Activated T-cell treated with anti-CD3 and anti-CD28 coated beads, Interleukin-2, amount 50 U/mL, for 72 hours (primary cell): ENCODE measurements at places on chromosomes 4 and X.
A peak's percentile ranks its signal among the peaks of the same experiment; 100 is the strongest.

- no peak for DNase-seq
Observed at GRCh38 chrX:22165732-22166457, 106.8 kb upstream of the CBLL2 start.

DNA sequence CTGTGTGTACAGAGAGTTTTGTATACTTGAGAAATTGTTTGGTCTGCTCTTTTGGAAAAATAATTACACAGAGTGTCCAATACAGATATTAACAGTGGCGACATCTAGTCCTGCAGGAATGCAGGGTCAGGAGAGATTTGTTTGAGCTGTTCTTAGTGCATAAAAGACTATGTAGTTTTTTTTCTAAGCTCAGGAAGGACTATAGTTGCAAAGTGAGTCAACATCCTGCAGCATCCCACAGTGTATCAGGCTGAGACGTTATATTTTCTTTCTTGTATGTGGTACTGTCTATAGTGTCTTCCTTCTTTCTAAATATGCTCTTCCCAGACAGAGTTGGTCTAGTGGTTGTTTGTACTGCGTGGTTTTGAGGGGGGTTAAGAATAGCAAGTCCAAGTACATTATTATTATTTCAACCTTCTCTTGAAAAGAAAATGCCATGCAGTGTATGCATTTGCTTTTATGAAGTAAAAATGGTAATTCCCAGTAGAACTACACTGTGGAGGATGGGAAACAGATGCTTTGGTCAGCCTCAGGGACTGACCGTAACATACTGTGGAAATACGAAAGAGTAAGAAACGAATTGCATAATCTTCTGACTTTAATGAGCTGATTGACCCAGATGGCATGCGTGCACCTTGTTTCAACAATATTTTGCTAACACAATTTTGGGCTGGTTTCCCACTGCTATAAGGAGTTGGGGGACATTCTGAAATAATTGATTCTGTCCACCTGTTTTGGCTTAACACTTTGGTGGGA, 67.4 kb downstream of the DMP1 start:
- no peak for DNase-seq

DNA sequence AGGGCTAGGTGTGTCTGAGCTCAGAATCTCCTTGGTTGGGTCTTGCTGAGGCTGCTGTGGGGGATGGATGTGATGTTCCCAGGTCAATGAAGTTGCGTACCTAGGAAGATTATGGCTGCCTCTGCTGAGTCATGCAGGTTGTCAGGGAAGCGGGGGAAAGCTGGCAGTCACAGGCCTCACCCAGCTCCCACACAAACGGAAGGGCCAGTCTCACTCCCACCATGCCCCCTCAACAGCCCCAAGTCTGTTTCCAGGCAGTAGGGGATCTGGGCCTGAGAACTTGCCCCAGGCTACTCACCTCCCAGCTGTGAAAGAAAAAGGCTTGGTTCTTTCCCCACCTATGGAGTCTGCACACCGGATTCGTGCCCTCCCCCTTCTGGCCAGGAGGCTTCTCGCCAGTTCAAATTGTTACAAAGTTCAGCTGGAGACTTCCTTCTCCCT, 72.9 kb downstream of the WDR44 start:
- no peak for DNase-seq

- no peak for DNase-seq
Observed at GRCh38 chrX:140525448-140525847, 20.6 kb upstream of the SOX3 start.

GRCh38 chr4:7865533-7865932, 74.1 kb downstream of the AFAP1 start:
- no peak for DNase-seq

- no peak for DNase-seq
Observed at GRCh38 chr4:71066737-71067716, 73.6 kb downstream of the DCK start.

GRCh38 chrX:19931146-19931545, 43.7 kb upstream of the SH3KBP1 start:
- no peak for DNase-seq

DNA sequence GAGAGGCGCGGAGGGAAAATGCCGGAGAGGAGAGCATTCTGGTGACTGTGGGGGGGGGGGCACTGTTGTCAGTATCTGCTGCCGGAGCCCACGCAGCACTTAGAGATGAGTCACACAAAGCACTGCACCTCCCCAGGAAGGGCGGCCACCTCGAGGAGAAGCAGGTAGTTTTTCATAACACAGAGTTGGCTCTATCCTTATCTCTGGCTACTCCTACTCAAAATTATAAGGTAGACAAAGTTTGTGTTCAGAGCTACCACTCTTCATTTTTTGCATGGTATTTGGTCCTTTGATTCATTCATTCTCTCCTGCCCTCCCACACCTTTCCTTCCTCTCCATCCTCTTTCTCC, 76.2 kb upstream of the SCOC start:
- DNase-seq: no peak

- DNase-seq: no peak
Observed at GRCh38 chrX:15566244-15566643, 34.5 kb downstream of the ACE2 start.

DNA sequence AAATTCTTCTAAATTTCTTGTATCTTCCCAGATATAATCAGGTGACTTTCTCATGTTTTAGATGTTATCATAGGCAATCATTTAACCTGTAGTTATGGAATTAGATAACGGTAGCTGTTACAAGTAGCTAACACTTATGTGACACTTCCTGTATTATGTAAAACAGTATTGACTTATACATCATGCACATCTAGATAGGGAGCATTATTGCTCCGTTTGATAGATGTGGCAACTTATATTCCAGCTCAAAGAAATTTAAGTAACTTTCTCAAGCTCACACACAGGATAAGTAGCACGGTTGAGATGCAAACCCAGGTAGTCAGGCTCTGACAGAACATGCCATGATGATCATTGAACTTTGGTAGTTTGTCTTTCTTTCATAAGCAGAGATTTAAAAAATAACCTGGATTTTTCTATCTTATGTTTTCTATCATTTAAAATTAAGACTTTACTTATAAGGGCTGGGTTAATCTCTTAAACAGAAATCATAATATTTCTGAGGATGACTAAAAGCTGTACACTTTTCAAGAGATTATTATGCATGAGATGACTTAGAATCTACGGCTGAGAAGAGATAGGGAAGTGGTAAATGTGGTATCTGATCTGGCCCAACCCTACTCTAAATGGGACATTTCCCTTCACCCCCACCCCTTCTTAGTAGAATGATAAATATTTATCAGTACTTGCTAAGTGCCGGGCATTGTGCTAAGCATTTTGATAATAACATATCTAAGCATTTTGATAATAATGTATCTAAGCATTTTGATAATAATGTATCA, 69.1 kb upstream of the HPGD start:
- no peak for DNase-seq

- no peak for DNase-seq
Observed at GRCh38 chr4:81427344-81427821, 44.3 kb downstream of the RASGEF1B start.

- DNase-seq: no peak
Observed at GRCh38 chrX:47746446-47746845, 87.5 kb upstream of the UXT start.

DNA sequence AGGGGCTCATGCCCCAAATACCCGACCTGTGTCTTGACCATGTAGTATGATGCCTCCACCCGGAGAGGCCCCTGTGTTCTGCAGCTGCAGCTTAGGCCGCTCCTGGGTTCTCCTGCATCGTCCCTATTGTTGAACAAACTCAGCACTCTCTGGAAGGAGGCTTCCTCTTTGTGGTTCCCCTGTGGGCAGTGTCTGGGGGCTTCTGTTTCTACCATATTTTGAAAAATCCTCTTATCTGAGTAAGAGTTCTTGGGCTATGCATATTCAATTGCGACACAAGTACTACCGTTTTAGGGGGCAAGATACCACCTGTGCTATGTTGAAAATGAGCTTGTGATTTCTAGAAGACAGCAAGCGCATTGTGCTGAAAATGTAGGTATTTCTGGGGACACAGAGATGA, 276.6 kb downstream of the DHRSX start:
- DNase-seq: no peak

GRCh38 chr4:111136438-111136837, 513.6 kb upstream of the PITX2 start:
- no peak for DNase-seq

DNA sequence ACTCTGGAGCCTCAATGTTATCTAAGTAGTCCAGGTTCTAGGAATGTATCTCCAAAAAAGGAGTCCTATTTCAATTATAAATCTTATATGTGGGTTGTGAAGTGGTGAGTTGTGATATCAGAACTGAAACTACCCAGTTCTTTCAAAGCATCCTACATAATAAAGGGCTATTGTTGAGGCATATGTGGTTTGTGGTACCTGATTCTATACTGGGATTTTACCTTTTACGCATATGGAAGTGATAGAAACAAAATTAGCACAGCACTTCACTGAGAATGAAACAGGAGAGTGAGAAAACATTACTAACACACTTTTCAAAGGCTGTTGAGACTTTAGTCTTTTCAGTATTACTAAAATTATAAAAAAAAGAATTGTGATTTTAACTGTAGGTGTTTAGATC, 417.7 kb upstream of the GALNT7 start:
- DNase-seq: no peak

DNA sequence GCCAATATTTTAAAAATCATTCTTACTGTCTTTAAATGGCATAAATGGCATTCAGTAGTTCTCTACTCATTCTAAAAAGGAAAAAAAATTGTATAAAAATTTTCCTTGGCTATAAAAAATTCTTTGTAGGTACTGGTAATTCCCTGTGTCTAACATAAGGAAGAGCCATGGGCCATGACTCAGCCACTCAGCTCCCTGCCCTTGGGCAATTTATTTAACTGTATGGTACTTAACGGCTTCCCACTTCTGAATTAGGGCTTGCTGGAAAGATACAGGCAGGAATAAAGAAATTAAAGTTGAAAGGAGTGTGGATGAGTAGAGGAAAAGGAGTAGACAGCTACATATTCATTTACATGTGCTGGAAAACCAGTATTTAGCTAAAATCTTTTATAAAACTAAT, 30.6 kb downstream of the ABHD18 start:
- DNase-seq: no peak

DNA sequence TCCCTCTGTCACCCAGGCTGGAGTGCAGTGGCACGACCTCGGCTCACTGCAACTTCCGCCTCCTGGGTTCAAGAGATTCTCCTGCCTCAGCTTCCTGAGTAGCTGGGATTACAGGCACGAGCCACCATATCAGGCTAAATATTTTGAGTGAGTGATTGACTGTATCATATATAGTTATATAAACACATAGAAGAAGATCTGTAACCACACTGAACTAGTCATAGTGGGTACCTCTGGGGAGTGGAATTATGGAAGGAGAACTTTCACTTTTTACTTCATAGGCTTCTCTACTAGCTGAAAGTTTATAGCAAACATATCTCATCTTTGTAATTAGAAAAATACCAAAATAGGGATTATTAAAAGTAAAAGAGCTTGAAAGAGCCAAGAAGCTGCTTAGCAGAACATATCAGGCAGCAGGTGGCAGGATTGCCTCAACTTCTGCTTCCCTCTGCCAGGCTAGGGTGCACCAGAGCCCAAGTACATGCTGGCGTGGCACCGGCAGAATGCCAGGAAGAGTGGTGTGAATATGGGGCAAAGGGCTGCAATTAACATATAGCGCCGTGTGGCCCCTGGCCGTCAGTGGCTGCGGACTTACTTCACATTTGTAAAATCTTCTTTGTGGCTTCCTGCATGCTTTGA, 39.5 kb upstream of the CD40LG start:
- peak; percentile 51 for DNase-seq

DNA sequence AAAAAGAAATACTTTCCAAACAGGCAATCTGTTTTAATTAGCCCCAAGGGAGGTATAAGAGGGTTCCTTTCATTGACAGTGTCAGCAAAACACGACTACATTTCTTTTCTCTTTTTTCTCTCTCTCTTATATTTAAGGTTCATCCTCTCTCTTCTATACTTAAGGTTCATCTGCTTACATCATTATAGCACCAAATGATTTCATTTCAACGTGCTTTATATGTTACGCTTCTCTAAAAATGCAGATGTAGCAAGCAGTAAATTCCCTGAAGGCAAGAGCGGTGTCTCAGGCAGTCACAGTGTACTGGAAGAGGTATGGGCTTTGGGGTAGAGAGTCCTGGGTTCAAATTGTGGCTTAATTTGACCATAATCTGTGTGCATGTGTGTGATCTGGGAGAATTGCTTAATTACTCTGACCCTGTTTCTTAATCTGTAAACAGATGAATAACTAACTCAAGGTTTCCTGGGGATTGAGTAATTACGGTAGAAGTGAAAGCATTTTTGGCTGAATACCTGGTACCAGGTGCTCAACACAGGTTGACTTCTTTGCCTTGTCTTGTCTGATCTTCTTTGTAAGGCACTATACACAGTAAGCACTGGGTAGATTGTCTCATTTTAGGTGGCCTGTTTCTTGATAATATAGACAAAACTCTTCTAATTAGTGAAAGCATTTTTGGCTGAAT, 180.8 kb downstream of the SPRY1 start:
- DNase-seq: no peak

DNA sequence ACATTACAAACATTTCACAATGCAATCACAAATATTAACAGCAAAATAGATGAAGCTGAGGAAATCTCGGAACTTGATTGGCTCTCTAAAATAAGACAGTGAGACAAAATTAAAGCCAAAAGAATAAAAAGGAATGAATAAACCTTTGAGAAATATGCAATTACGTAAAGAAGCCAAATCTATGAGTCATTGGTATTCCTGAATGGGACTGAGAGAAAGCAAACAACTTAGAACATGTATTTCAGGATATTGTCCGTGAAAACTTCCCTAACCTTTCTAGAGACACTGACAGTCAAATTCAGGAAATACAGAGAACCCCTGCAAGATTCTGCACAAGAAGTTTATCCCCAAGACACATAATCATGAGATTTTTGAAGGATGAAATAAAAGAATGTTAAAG, 48.4 kb upstream of the SPANXN2 start:
- no peak for DNase-seq

- no peak for DNase-seq
Observed at GRCh38 chrX:44247468-44247867, 96.0 kb downstream of the EFHC2 start.

GRCh38 chr4:168880072-168880675, 129.9 kb downstream of the CBR4 start:
- DNase-seq: no peak

DNA sequence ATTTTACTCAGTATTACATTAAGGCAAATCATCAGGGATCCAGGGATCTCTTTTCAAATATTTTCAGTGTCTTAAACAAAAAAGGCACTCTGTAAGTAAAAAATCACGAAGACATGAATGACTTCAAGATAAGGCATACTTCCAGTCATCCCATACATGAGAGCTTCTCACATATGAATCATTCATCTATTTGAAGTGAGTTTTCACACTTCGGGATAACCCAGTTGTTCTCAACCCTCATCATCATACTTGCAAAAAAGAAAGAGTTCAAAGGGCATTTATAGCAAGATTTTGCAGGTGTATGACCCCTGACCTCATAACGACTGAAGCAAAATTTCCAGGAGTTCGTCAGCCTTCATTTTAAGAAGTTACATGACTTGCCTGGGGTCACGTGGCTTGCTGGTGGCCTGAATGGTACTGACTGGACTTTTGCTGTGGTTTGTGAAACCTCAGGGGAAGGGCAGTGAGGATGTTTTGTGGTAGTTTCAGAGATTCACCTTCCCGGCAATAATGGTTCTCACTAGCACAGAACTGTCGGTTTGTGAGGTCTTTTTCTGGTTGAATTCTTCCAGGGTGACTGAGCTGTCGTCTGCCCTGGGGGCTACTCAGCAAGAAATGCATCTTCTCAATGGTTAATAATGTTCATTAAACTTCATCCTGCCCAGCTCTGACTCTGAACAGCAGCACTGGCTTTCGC, 115.8 kb upstream of the SHISA3 start:
- no peak for DNase-seq

GRCh38 chr4:126568652-126569570, 1063.8 kb upstream of the INTU start:
- DNase-seq: no peak

GRCh38 chr4:26264109-26264508, 56.7 kb upstream of the RBPJ start:
- no peak for DNase-seq
